Stimulated activated CD4-positive, alpha-beta T cell treated with anti-CD3 and anti-CD28 coated beads, Interleukin-12 subunit alpha, Interleukin-12 subunit beta, amount 100 ng/mL, for 4 hours (primary cell): ENCODE measurements at places on chromosomes 3 and 15.
A peak's percentile ranks its signal among the peaks of the same experiment; 100 is the strongest.

DNA sequence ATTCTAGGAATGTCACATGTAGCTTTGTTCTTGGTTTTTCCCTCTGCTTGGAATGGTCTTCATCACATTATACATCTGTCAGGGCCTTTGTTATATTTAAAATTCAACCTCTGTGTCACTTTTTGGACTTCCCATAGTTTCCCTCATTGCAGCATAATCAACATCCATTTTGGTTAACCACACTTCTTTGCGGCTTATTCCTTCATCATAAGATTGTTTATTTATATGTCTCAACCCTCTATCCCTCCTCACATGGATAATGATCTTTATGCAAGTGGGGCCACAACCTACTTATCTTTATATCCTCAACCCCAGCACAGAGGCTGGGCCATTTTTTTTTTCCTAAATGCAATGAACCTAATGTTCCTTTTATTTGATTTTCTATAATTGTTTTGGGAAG lies 260.0 kb upstream of the THBS1 start:
- DNase-seq: no peak

DNA sequence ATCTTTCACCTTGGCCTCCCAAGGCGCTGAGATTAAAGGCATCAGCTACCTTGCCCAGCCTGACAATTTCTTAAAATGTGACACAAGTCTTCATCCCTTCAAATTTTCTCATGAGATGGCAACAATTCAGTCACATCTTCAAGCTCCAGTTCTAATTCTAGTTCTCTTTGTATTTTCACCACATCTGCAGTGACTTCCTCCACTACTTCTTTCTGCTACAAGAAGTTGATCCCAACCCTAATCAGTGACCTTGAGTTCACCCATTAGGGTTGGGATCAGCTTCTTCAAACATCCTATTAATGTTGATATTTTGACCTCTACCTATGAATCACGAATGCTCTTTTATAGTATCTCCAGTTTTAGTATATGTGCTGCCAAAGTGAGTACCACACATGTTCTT lies 59.8 kb downstream of the TRIM71 start:
- no peak for DNase-seq

GRCh38 chr15:85977586-85977985 lies 102.1 kb upstream of the AGBL1 start:
- no peak for DNase-seq

DNA sequence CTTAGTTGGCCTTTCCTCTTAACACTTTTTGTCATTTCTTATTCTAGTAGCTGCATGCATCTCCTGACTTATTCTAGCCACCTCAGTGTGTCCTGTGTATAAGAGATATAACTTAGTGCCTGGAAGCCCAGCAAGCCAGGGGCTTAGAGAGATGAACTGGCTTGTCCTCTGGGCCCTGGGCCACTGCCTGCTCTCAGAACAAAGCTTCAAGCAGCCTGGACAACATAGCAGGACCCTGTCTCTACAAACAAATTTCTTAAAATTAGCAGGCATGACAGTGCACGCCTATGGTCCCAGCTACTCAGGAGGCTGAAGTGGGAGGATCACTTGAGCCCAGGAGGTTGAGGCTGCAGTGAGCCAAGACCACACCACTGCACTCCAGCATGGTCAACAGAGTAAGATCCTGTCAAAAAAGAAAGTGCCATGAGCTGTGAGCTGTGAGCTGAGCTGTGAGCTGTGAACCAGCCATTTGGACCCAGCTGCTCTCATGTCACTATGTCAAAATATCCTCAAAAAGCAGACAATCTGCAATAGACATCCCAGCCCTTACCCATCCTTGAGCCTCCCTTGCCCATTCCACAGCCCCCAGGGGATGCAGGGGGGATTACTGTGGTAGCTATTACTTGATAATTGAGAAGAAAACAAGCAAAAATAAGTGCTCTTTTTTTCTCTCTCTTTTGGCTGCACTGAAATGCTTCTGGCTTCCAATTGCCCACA lies 174.5 kb downstream of the OPA1 start:
- no peak for DNase-seq

GRCh38 chr15:60932051-60932915 lies 296.8 kb downstream of the RORA start:
- DNase-seq: peak; percentile 39

- DNase-seq: no peak
These were observed 149.7 kb upstream of the SYNPR start for GRCh38 chr3:63128380-63128779.

DNA sequence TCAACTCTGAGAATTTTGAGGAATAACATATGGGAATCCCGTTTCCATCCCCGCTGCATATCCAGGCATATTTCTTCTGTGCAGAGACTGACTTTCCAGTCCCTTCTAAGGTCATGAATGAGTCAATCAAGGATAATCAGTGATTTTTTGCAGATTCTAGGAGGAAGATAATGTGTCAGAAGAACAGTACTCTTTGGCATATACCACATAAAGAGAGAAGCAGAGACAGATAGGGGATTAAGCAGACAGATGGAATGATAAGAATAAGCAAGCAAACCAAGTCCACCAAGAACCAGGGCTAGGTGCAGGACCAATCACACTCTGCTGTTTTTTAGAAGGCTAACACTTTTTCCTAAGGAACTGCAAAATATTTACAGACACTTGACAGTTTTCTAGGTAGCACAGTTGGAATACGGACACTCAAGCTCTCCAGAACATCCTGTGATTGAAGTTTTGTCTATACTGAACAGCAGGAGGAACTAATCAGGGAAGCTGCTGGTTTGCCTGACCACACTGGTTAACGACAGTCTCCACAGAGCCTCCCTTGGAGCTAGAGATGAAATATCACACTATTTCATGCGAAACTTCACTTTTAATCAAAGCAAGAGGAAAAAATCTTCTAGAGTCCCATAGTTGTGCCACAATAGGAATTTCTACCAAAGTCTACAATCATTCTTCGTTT lies 450.0 kb upstream of the KCNMB2 start:
- no peak for DNase-seq

DNA sequence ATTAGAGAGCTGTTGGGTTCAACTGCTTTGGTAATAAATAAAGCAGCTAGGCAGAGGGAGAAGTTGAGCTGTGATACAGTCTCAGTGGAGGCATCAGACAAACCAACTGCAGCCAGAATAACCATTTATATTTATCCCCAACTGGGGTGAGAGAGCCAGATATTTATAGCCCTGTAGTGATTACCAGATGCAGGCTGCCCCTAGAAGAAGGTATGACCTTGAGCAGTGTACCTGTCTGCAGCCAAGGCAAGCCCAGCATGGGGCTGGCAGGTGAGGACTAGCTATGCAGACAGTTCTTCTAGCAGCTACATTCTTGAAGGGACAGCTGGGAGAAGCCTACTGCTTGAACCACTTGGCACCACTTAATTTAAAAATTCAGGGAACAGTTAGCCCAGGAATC lies 144.4 kb upstream of the EPHA3 start:
- no peak for DNase-seq

DNA sequence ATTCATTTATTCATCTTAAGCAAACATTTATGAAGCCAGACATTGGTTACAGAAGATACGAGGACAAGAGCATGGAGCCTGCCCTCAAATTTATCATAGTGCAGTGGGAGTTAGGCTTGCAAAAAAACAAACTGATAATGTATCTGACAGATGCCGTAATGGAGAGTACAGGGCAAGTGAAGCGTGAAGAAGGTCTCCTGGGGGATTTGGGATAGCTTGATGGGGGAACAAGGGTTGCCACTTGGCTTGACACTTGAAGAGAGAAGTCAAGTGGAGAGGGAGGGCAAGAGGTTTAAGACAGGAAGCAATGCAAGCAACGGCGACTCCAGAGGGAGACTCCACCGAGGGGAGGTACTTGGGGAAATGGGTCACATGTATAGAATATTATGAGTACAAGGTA lies 129.3 kb downstream of the SSR3 start:
- no peak for DNase-seq

- DNase-seq: no peak
These were observed 18.1 kb upstream of the SLC22A13 start for GRCh38 chr3:38247366-38248035.
